ENCODE measurements at places on chromosomes 4 and X.

DNA sequence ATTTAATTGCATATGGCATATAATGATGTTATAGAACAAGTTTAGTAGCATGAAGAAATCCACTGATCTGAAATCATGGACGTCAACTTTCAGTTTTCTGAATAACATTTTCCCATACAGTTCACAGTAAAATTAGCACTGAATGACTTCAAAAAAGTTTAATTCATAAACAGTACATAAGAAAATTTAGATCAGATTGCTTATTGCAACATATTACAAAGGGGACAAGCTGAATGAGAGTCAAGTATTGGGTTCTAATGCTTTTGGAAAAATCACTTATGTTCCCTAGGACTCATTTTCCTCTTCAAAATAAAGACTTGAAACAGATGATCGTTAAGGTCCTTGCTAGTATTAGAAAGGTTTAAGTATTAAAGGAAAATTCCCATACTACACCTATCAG lies 898.3 kb upstream of the INTU start:
- DNase-seq = no peak

- no peak for DNase-seq
Observed at GRCh38 chr4:123553279-123553678, 156.7 kb downstream of the SPRY1 start.

DNA sequence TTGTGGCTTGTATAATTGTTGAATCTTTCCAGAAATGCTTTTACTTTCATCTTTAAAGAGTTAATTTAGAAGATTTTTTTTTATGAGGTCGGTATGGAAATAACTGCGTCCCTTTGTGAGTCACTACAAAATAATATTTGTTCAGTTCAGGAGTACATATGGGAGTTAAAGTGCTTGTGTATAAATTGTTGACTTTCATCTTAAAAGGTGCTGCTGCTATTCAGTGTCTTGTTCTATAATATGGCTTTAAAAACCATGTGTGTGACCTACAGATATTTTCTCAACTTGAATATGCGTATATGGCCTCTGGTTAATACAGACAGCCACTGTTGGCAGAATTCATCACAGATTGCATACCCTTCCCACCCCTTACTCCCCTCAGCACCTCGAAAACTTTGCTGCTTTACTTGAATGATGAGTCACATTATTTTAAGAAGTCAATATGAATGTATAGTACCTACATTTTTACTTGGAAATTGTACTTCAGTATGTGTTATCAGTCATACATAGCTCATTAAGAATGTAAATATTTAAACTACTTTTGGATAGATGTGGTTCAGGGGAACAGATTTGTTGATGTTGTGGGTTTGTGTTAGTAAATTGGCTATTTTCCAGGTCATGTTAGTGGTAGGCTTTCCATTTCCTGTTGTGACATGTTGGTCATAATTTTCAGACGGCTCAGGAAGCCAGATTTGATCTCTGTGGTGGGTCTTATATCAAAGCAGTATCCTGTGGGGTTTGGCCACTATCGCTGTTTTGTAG lies 1.5 kb downstream of the CLCN3 start:
- no peak for DNase-seq

GRCh38 chr4:122434285-122434684 lies 22.2 kb downstream of the IL2 start:
- no peak for DNase-seq

DNA sequence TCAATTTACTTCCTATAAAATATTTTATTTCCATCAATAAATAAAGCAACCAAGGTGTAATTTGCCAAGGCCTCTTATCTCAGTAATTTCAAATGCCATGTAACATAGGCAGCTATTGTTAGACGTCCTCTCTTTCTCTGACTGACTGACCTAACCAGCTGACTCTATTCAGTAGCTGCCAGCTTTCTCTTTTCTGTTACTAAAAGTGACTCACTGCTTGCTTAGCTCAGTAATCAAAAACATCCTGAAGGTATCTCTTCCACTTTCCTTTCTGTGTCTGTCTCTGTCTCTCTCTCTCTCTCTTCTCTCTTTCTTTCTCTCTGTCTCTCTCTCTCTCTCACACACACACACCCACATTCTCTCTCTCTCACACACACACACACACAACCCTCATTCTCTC lies 134.2 kb downstream of the SPOCK3 start:
- no peak for DNase-seq

GRCh38 chr4:52903273-52903672 lies 41.2 kb downstream of the RASL11B start:
- no peak for DNase-seq

DNA sequence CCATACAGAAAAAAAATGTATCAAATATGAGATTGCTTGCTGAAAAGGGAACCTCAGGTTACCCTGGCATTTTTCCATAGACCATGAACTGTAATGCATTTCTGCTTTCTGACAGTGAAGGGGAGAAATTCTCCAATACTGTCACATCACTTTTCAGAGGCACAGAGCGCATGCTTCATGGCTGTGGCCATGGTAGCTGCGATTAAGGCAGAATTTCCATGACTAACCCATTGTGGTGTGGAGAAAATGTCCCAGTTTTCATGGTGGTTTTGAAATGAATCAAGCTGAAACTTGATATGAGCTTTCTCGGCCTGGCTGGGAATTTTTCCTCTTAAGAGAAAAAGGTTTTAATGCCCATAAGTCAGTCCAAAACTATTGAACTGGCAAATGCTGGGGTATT lies 39.5 kb upstream of the MAP3K15 start:
- no peak for DNase-seq

DNA sequence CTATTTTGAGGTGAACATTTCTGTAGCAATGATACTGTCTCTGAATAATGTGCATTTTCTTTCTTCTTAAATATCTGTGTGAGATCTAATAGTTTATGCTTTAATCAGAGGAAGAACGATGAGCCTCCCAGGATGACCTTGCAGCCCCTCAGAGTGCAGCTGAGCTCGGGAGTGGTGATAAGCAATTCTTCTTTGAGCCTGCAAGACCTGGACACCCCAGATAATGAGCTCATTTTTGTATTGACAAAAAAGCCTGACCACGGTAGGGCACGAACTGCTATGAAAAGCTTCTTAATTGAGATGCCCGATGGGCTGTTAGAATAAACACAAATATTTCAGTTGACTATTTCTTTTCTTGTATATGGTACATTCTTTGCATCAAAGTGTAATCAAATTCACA lies 105.0 kb upstream of the ANXA3 start:
- DNase-seq = no peak

DNA sequence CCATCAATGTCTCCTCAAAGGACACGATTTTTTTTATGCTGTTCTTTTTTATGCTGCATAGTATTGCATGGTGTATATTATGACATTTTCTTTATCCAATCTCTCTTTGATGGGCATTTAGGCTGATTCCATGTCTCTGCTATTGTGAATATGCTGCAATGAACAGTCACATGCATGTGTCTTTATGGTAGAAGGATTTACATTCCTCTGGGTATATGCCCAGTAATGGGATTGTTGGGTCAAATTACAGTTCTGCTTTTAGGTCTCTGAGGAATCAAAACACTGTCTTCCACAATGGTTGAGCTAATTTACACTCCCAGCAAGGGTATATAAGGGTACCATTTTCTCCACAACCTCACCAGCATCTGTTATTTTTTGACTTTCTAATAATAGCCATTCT lies 113.9 kb downstream of the GRIA3 start:
- DNase-seq = peak; percentile 4

DNA sequence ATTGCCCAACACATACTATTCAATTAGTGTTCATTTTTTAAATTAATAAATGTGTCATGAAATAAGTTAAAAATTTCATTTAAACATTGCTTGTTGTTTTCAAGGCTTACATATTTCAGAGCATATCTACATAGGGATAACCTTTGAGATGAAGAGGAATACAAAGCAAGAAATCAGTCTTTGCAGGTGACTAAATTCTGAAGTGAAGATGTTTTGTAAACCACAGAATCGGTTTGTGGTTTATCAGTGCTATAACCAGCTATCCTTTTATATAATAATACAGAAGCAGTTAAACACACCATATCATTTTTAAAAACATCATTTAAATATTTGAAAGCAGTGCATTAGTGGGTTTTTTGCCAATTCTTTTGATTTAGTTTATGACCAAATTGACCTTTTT lies 26.9 kb downstream of the FAM241A start:
- no peak for DNase-seq

Measured in AG04449 (cell line).